Activated gamma-delta T cell treated with anti-CD3 and anti-CD28 coated beads, Interleukin-2, amount 50 U/mL, for 16 hours (primary cell): ENCODE measurements at places on chromosomes 12 and 14.

DNA sequence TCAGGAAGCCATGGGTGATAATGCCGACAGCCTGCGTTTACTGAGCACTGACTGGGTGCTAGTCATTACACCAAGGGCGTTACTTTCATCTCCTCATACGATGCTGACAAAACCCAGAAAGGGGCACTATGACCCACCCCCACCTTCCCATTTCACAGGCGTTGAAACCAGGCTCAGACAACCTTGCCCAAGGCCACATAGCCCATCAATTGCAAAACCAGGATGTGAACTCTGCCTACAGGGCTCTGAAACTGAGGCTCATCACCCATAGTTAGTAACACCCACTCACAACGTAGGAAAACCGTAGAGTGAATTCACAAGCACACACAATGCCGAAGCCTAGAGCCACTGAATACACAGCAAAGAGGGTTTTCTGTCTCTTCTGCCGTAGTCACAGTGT, 119.9 kb downstream of the RIMBP2 start:
- no peak for DNase-seq

DNA sequence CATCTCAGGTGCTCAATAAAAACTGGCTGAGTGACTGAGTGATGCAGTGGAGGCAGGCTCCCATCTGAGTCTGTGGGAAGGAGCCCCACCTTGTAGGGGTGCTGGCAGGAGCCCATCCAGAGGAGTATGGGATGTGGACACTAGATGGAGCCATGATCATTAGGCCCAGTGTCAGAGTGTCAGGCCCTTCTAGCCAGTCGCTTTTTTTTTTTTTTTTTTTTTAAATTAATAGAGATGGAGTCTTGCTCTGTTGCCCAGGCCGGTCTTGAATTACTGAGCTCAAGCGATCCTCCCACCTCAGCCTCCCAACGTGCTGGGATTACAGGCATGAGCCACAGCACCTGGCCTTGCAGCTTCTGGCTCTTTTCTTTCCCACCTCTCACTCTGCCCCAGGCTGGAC, 11.5 kb downstream of the RITA1 start:
- DNase-seq, result no peak

- no peak for DNase-seq
Measured at GRCh38 chr12:89235189-89235993, 116.9 kb downstream of the DUSP6 start.

- DNase-seq, result no peak
Measured at GRCh38 chr14:61475316-61475715, 153.9 kb downstream of the PRKCH start.

DNA sequence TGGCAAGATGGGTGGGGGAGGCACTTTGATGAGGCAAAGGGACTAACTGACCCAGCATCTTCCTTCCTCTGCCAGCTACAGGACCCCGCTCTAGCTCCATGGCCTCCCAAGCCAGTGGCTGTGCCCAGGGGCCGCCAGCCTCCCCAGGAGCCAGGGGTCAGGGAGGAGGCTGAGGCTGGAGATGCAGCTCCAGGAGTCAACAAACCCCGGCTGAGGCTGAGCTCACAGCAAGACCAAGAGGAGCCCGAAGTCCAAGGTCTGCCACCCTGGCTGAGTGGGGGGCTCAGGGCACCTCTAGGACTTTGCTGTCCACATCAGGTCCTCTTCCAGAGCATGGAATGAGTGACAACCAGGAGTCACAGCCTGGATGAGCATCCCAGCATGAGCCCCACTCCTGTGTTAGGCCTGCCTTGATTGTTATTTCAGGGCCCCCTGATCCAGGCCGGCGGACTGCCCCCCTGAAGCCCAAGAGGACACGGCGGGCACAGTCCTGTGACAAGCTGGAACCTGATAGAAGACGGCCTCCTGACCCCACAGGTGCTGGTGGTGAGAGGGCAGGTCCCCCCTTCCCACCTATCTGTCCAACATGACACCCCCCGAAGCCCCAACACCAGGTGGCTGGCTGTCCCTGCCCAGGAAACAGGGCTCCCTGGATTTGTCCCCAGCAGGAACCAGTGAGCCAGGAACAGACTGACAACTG, 2.5 kb upstream of the CPNE6 start:
- no peak for DNase-seq

GRCh38 chr12:75792687-75793086, 238.9 kb downstream of the PHLDA1 start:
- no peak for DNase-seq

DNA sequence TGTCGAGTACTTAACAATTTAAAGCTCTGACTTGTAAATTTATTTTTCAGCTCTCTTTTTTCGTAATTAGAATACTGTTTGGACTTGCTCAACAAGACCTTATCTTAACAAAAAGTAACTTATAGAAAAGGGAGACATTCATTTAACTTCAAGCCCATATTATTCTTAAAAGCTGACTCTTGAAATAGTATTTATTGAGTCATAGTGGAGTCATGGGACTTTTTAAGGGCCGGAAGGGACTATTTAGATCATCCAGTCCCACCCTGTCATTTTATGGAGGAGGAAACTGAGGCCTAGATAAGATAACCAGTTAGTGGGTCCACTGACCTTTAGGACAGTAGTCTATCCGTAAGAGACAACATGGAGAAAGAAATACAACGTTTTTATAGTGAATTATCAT, 1.5 kb downstream of the RAP1B start:
- DNase-seq, result no peak

DNA sequence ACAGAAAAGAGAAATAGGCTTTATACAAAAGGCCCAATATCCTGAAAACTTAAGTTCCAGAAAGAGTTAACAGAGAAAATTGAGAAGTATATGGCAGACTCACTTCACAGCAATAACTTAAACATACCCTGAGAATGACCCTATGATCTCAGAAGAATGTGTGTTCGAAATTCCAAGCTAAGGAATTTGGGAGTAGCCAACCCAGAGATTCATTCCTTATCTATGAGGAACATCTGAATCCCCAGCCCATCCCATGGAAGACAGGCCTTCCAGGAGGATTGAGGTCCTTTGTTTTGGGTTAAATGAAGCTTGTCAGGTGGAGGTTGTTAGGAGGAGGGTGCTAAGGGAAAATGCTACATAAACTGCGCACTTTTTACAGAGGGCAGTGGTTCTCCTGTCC, 7.5 kb upstream of the SAV1 start:
- DNase-seq, result no peak

DNA sequence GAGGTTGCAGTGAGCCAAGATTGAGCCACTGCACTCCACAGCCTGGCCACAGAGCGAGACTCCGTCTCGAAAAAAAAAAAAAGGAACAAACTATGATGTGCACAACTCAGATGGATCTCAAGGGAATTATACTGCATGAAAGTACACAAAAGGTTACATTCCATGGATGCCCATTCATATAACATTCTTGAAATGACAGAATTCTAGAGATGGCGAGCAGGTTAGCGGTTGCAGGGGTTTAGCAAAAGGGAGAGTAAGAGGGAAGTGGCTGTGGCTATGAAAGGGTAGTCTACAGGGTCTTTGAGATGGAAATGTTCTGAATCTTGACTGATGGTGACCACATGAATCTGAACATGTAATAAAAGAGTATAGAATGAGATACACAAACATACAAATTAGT, 49.7 kb downstream of the CKB start:
- no peak for DNase-seq

DNA sequence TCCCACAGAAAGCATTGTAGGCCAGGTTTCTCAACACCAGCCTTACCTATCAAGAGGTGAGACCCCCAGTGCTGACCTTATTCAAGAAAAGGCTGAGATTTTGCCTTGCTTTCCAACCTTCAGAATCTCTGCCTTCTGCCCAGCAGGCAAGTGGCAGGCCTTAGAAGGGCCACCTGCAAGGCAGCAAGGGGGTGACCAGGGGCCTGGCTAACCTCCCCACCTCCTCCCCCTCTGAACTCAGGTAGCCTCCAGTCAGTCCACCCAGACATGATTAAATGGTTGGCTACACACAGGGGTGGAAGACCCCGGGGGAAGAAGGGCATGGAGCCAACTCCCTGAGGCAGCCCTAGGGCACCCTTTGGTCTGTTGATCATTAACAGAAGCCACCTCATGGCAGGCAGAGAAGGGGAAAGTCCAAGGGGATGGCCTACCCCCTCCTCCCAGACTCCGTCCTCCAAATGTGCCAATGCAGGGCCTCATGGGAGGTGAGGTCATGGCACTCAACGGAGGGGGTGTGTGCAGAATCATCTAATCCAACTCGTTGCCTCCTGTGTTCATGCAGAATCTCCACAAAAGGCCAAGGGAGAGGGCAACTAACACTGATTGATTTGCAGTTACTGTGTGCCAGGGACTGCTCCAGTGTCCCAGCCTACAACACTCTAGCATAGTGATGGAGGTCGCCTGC, 8.5 kb downstream of the ZFP36L1 start:
- DNase-seq, result no peak

GRCh38 chr14:51845811-51846210, 14.6 kb upstream of the GNG2 start:
- DNase-seq, result no peak

- no peak for DNase-seq
Measured at GRCh38 chr12:116159175-116159574, 118.3 kb downstream of the MED13L start.
